ENCODE measurements at places on chromosomes 16 and 17.

- DNase-seq: no peak
Measured at GRCh38 chr16:49486400-49486799, 112.8 kb downstream of the C16orf78 start.

DNA sequence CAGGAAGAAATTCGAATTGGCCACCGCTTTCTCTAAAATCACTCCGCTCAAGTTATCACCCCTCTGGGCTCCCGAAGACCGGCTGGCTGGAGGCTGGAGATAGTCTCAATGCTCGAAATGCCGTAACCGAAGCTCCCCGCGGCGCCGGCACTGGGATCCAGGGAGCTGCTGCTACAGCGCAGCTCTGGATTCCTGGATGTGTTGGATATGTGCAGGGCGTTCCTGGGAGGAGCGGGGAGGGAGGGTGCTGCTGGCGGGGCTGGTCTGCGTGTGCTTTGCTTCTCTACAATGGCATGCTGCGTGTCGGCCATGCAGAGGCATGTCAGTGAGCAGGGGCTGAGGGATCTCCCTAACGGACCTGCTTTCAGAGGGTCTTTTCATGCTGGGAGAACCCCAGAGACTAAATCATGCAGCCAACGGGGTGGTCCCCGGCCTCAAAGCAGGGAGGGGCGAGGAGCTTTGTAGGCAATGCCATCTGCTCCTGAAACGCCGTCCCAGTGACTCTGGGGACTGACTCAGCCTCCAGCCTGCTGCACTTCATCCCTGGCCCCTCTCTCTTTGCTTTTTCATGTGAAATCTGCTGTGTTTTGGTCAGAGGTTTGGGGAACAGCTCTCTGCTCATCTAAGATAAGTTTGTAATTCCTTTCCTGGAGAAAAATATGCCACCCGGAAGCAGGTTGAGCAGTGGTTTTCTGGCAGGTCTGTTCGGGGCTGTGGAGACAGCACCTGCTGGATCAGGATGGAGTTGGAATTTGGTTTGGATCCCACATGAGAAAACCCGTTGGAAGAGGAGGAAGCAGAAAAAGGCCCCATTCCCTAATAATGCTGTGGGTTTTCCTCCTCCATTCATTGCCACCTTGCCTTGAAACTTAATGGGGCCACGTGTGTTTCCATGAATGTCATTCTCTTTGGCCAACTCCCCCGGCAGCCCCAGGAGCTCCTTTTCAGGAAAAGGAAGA, 311.4 kb downstream of the SEC14L1 start:
- no peak for DNase-seq

GRCh38 chr17:4536742-4537411, 18.3 kb downstream of the MYBBP1A start:
- peak; percentile 15 for DNase-seq

- DNase-seq: peak; percentile 57
Measured at GRCh38 chr17:68981288-68981687, 26.1 kb upstream of the ABCA8 start.

DNA sequence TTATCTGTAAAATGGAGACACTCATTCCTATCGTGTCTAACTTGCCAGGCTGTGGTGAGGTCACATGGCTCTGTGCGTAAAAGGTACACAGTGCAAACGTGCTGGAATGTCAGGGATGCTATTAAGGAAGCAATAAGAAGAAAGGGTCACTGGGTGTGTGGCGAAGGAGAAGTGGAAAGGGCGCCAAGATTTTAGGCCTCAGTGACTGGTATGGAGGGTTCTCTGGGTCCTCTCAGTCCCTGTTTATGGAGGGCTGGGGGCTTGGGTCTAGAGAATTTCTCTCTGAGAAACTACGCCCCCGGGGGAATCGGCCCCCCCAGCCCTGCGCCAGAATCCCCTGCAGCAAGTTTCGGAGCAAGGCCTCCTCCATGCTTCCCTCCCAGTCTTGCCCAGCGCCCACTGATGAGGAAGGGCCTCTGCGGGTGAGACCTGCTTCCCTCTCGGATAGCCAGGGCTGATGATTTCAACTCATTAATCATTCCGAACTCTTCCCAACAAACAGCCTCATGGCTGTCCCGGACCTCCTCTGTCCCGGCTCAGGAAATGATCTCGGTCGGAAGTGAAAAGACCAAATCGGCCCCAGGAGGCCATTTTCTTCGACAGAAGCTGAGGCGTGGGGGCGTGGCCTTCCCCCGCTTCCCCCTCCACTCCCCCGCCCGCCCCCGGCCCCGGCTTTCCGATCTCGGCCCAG, 1.2 kb upstream of the HEXIM1 start:
- DNase-seq: peak; percentile 64

- DNase-seq: no peak
Measured at GRCh38 chr17:44518032-44518431, 14.8 kb upstream of the GPATCH8 start.

Data from inflammatory macrophage (primary cell).